Activated CD8-positive, alpha-beta memory T cell treated with anti-CD3 and anti-CD28 coated beads, Interleukin-2, amount 10 ng/mL, durations not matched to agents 7 days and 5 days (primary cell): ENCODE measurements at places on chromosomes 3 and 15. TPM values are rescaled to one million over a fixed set of nuclear protein-coding genes. Genes with fewer than 3 reads are reported as not detected.

The AMIGO3 gene
- total RNA-seq = 1.2 TPM

The TLNRD1 gene
- total RNA-seq = 32.3 TPM

The FGD5 gene
- not detected for total RNA-seq

The DUOX2 gene
- not detected for total RNA-seq

The LXN gene
- total RNA-seq = 6.7 TPM

- DNase-seq = no peak
Observed at GRCh38 chr3:31277582-31277981, 255.1 kb upstream of the STT3B start.

DNA sequence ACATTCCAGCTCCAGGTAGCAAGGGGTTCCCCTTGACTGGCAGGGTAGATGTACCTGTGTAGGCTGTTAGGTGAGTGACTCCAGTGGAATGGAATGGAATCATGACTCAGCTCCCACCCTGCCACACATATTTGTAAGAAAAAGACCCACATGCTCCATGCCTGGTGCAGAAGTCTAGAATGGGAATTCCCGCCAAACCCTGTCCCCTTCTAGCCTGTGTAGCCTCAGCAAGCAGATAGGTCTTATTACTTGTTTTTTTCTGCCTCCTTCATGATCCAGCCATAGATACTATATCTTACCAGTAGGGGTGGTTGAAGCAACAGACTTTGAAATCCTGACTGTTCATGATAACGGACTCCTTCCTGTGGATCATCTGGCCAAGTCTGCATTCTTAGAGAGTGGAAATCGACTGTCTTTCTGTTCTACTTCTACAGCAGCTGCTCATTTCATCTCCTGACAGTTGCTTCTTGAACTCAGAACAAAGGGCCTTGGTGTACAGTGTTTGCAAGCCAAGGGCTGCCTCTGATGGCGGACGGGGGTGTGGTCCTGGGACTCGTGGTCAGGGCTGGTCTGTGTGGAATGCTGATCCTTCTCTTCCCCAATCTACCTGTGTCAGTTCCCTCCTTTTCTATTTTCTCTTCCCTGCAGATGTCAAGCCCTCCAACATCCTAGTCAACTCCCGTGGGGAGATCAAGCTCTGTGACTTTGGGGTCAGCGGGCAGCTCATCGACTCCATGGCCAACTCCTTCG lies 16.3 kb downstream of the SNAPC5 start:
- no peak for DNase-seq

GRCh38 chr3:160796813-160797164 lies 40.8 kb downstream of the PPM1L start:
- DNase-seq = no peak

DNA sequence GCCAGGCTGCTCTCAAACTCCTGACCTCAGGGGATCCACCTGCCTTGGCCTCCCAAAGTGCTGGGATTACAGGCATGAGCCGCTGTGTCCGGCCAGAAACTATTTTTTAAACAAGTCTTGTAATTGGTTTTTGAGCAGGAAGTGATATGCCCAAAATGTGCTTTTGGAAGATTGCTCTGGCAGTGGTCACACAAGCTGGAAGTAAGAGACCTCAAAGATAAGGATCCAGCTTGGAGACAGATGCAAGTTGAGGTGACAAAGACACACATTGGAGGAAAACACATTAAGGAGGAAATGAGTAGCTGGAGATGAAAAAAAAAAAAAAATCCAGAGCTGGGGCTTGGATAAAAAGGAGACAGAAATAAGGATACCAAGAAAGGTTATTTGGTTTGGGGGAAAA lies 6.3 kb downstream of the TM4SF18 start:
- DNase-seq = no peak

DNA sequence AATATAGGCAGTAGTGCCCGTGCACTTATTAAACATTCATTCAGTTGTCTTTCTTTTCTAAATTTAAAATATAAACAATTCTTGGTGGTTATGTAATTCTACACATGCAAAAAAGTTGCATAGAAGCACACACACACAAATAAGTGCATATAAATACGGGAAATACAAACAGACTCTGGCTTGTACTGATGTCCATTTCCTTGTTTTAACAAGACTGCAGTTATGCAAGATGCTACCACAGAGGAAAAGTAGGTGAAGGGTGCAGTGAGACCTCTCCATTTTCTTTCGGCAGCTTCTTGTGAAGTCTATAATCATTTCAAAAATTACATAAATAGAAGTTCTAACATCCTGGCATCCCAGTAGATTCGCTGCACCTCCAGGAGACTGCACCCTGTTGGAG lies 130.6 kb upstream of the BCL6 start:
- no peak for DNase-seq

DNA sequence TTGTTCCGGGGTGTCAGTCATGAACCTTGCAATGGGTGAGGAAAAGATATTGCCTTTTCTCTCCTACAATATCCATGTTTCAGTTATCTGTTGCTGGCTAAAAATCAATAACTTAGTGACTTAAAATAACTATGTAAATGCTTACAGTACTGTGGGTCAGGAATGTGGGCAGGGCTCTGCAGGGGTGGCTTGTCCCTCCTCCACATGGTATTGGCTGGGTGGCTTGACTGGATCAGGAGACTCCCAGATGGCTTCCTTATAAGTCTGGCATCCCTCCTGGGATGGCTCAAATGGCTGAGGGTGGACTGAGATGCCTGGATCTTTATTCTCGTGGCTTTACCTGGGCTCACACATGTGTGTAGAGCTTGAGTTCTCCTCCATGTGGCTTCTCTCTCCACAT lies 47.5 kb downstream of the GTPBP8 start:
- DNase-seq = no peak

- DNase-seq = no peak
Observed at GRCh38 chr3:95750097-95750496, 1064.3 kb upstream of the EPHA6 start.

DNA sequence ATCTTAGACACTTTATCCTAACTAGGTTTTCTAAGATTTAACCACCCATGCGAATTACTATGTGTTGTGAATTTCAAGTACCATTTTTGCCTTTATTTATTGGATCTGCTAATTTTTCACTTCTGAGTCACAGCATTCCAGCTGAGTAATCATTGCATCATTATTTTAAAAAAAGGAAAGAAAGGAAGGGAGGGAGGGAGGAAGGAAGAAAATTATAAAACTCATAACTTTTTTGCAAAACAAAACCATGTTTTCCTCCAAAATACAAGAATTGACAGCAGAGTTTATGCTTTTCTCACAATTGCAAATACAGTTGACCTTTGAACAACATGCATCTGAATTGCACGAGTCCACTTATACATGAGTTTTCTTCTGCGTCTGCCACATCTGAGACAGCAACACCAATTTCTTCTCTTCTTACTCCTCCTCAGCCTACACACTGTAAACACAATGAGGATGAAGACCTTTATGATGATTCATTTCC lies 651.4 kb upstream of the NECTIN3 start:
- no peak for DNase-seq

GRCh38 chr3:141391991-141392316 lies 23.6 kb downstream of the ZBTB38 start:
- DNase-seq = no peak

DNA sequence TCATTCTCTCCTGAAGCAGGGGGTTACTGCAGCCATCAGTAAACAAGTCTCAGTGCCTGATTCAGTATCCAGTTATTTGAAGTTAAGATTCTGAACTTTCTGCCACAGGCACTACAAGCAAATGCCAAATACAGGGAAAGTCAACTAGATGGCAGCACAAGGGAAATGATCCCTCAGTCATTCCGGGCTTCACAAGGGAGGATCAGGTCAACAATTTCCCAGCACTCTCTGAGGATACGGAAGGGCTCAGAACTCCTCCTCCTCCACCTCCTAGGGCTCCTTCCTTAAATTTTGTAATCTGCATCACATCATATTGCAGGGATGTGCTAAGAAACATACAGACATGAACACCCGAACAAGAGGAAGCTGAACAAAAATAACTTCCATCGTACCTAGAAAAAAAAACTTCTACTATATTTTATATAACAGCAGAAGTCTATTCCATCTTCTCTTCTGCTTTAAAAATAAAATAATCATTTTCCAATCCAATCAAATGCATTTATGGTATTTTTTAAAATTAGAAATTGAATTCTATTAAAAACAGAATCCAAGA lies 187.1 kb downstream of the FMN1 start:
- no peak for DNase-seq

- DNase-seq = no peak
Observed at GRCh38 chr3:32181796-32182195, 56.7 kb upstream of the CMTM8 start.

DNA sequence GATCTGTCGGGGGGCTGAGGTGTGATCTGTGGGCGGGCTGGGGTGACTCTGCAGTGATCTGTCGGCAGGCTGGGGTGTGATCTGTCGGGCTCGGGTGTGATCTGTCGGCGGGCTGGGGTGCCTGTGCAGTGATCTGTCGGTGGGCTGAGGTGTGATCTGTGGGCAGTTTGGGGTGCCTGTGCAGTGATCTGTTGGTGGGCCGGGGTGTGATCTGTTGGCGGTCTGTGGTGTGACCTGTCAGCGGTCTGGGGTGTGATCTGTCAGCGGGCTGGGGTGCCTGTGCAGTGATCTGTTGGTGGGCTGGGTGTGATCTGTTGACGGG lies 205.1 kb downstream of the XXYLT1 start:
- DNase-seq = no peak

- DNase-seq = no peak
Observed at GRCh38 chr3:69531576-69532546, 146.0 kb upstream of the FRMD4B start.

GRCh38 chr15:76465728-76466127 lies 129.2 kb downstream of the ISL2 start:
- DNase-seq = no peak

DNA sequence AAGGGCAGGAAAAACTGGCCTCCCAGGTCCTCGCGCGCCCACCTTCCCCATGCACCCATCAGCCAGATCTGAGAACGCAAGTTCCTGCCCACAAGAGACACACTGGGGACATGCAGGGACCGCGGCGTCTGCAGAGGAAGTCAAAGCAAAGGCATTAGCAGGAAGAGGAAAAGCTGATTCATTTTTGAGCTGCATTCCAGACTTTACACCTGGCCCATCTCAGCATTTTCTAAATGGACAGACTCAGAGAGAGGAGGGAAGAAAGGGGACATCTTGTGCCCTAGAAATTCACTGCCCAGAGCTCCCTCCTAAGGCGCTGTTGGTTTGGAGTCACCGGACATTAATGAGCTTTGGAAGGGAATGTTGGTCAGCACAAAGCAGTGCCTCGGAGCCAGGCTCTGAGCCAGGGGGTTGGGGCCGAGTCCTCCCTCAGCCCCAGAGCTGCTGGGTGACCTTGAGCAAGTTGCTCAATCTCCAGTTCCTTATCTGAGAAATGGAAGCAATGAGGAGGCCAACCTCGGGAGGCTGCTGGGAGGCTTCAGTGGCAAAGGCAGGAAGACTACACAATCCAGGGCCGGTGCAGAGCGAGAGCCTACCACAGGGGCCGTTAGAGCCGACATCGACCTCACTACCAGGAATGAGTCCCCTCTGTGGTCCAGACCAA lies 150.5 kb upstream of the IQSEC1 start:
- no peak for DNase-seq

DNA sequence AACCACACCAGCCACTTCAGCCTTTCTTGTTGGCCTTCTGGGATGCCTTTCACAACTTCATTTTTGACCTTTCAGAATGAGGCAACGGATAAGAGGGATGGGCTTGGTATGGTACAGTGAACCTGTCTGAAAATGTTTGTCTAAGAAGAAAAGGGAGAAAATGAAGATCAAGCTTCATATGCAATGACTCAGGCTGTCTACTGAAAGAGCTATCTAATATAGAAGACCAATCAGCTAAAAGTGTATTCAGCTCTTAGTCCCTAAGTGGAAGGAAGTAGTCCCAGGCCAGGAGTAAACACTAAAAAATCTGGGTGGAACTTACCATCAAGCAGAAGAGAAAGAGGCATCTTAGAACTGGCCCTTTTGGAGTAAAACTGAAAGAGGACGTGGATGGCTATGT lies 12.2 kb upstream of the UPK1B start:
- no peak for DNase-seq

DNA sequence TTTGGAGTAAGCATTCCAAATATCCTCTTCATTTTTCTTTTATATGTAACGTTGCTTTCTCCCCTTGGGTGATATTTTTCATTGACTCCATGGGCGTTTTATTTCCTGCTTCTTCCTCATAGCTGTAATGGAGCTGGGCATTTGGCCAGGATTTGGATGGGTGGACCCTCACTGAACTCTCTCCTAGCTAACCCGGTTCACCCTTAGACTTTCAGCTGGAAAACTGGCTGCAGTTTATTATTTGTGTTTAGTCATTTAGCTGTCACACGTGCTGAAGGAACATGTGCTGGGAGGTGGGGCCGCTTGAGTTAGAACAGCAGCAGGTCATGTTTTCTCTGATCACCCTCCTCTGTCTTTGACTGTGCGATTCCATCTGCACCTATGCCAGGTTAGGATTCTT lies 407.6 kb downstream of the ZIC1 start:
- no peak for DNase-seq

GRCh38 chr3:148255981-148256969 lies 441.4 kb upstream of the AGTR1 start:
- no peak for DNase-seq
